ENCODE measurements at places on chromosomes 12 and 14.

DNA sequence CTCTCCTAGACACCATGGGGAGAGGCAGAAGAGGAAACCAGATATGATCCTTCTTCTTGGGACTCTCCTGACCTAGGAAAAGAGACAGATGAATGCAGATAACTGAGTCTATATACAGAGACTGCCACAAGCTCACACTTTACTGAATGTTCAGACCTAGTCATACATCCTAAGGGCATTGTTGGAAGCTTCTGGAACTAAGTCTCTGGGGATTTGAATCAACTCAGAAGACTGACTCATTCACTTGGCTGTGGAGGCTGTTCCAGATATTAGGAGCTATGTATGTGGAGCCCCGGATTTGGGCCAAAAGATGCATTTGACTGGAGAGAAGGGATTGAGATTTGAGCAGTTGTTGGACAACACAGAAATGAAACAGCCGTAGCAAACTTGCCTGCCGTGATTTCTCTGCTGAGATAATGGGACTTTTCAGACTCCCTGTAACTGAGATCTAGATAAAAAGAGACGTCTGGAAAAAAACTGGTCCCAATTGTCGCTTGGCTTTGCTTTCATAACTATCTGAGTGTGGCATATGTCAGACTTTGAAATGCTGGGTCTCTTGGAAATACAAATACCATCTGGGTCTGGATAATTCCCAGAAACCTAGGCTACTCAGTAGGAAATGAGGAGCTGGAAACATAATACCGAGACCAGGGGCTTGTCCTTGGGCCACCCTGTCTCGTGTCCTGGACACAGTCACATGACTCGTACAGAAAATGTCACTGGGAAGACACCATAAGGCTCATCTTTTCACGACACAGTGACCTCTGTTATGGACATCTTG, 396.8 kb downstream of the NUAK1 start:
- DNase-seq, result no peak

- no peak for DNase-seq
Measured at GRCh38 chr12:53427905-53428594, 4.4 kb downstream of the AMHR2 start.

DNA sequence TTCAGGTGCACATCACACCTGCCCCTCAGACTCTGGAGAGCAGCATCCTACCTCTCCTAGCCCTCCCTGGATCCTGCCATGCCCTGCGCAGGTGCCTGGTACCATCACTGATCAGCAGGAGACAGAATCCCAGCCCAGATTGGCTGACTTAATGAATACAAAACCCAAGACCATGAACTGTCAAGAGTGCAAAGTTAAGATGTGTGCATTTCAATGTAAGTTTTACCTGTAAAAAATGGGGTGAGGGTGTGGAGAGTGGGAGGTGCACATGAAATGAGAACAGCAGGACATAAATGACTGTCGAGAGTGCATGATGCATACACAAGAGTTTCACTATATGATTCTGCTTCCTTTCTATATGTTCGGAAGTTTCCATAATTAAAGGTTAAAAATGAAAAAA, 57.9 kb upstream of the GPR68 start:
- no peak for DNase-seq

GRCh38 chr12:40145896-40146295, 40.0 kb upstream of the SLC2A13 start:
- DNase-seq, result no peak

DNA sequence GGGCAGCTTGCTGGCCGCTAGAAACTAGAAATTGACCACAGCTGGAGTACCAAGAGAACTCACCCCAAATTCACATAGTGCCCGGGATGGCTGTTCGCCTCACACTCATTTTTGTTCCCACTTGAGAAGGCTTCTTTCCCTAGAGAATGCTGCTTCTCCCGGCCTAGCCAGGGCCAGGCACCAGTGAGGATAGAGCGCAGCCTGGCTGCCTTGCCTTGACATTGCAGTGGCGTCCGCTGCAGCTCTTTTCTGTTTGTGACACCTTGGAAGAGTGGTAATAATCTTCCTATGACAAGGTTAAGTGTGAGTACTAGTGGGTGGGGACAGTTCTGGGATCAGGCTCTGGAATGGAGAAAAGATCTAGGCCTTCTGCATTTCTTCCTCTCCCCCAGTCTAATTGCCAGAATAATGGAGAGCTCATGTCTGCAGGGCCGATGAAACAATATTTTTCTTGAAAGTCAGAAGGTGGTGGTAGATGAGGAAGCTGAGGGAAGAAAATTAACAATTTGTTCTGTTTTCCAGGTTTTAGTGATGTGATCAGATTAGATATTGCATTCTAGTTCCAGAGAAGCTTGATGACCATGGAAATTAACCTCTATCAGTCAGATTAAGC, 3.7 kb downstream of the TMEM253 start:
- no peak for DNase-seq

DNA sequence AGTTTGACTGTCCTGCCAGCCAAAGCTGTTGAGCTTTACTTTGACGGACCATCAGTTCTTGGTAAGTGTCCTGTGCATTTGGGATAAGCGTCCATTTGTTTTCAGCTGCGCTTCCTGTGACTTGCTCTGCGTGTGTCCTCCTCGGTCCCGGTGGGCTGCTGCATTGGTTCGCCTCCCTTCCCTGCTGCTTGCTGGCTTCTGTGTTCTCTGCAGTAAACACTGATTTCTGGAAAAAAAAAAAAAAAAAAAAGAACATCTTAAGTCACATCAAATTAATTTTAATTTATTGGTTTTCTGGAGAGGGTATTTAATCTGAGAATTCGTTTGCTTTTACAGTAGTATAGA, 264.1 kb downstream of the SEC23A start:
- DNase-seq, result no peak

DNA sequence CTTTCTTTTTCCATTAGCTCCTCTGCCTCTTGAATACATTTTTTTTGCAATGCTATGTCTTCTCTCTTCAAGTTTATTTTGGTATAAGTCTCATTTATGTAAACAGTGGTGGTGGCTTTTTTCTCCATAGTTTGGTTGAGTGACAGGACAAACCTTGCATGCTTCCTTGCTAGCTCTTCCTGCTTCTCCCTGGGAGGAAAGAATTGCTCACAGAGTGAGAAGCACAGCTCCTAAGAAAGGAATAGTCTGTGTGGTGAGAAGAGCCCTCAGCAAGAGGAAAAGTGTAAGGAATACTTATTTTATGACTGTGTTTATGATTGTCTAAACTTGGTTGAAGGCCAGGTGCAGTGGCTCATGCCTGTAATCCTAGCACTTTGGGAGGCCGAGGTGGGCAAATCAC, 11.5 kb downstream of the CCDC175 start:
- DNase-seq, result no peak

- DNase-seq, result no peak
Measured at GRCh38 chr14:77436042-77436441, 12.7 kb upstream of the NOXRED1 start.

DNA sequence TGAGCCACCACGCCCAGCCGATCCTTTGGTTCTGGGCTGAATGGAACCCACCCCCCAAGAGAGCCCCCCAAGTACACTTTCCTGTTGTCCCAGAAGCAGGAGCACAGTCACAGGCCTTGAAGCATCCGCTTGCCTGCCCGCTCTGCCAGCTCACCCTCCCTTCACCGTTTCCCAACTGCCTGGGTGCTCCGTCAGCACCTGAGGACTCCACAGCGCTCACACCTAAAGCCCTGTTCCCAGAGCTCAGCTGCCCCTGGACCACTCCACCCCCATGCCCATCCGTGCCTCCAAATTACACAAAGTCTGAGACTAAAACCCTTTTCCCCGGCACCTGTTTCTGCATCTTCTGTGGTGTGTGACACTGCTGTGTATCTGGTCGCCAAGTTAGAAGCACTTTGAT, 44.3 kb upstream of the TRAF3 start:
- DNase-seq, result no peak

DNA sequence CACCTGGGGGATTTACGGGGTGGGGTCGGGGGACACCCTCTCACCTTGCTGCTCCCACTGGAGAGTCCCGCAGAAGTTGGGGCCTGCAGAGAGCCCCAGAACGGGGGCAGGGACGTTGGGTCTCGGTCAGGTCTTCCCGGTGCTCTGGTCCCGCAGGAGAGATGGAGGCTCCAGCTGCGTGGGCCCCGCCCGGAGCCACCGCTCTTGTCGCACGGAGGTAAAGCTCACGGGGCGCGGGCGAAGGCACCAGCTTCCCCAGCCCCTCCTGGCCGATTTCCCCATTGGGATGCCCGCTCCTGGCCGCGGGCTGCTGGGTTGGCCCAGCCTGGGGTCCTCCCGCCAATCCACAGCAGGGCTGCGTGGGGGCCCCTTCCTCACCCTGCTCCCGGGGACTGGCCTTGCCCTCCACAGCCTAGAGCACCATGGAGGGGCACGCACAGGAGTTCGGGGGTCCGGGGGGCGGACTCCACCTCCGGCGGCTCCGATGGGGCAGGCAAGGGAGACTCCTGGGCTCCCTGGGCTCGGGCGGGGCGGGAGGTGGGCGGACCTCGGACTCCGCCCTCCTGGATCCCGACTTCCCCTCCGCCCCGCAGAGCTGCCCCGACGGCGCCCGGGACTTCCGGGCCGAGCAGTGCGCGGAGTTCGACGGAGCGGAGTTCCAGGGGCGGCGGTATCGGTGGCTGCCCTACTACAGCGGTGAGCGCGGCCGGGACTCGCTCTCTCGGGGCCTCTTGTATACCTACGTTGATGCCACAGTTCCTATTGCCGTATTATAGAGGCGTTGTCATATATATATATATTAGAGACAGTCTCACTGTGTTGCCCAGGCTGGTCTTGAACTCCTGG, 8.4 kb downstream of the PAPLN start:
- no peak for DNase-seq

DNA sequence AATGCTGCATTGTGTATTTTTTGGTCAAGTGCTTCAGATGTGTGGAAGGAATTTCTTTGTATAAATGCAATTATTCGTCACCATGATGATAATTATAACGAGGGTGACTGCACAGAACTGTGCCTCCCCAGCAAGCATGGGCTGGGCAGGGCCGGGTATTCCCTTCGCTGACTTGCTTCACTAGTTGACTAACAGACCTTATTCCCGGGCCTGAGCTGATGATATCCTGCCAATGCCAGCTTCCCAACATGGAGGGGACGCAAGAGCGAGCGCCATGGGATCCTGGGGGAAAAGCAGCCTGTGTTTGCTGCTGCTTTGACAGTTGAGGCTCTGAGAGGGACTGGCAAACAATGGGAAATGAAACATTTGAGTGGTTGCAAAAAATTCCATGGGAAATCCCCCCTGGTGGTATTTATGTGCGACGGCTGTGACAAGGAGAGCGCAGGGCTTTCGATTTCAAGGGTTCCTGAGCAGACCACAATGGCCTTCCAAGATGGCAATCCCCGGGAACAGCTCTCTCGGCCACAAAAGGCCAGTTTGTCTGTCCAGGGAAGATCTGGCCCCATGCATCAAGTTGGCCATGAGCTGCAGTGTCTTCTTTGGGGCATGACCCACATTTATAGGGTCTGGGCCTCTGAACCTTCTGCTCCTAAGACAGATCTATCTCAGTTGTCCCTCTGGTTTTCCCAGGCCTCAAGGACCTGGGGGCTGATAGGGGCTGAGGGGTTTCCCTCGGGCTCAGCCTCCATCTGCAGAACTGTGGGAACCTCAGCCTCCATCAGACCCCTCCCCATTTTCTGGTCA, 21.9 kb upstream of the MAP1LC3B2 start:
- DNase-seq, result no peak

DNA sequence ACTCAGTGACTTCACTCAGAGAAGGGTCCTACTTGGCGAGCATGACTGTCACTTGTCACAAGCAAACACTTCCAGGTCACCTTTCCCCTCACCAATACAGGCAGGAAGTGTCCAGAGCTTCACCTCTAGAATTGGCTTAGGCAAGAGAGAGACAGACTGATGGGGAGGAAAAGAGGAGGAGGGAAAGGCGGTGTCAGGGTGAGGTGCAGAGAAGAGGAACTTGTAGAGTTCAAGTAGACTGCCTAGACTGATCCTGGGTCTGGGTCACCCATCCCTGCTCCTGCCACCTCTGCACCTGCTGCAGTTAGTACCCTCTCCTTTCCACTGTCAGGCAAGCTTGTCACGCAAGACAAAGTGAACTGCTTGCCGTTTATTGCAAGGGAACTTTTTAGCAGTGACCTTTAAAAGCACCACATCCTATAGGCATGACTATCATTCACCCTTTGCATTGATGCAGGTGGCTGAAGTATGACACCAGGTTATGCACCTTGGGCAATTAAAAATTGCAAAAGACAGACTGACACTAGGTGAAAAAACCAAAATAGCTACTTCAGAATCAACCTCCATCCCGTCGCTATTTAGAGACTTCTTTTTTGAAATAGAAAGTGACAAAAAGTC, 292.4 kb downstream of the SYT1 start:
- no peak for DNase-seq

DNA sequence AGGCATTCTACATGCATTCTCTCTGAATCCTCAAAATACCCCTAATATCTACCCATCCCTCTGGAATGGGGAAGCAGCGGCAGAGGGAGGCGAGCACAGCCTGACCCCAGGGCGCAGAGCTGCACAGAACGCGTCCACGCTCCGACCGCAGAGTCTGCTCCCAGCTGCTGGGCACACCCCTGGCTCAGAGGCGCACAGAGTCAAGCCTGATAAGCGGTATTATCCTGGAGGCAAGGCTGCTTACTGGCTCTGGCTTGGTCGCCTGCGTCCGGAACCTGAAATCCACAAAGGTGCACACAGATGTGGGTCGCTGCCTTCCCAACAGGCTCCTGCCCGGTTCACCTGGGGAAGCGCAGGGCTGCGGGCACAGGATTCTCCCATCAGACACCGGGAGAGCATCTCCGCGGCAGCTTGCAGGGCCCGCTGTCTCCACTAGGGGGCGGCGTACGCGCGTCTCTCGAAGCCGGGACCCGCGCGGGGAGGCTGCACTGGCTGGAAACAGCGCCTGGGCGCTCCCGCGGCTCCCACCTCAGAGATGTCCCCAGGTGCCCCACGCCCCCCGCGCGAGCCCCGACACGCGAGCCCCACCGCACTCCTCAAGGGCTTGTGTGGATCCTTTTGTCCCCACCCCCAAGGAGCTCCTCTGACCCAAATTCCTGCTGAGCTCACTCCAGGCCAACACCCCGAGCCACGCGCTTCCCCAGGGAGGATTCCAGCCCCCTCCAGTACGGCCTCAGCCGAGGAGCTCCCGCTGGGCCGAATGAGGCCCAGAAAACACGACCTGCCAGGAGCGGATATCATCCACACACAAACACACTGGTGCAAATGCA, 120.1 kb upstream of the FZD10 start:
- DNase-seq, result peak; percentile 41

- peak; percentile 65 for DNase-seq
Measured at GRCh38 chr14:95240859-95241813, 78.6 kb downstream of the CLMN start.

GRCh38 chr12:109999983-110000505, 814 bp downstream of the ANKRD13A start:
- DNase-seq, result peak; percentile 26

GRCh38 chr12:24551163-24551786, 397.6 kb downstream of the BCAT1 start:
- no peak for DNase-seq

DNA sequence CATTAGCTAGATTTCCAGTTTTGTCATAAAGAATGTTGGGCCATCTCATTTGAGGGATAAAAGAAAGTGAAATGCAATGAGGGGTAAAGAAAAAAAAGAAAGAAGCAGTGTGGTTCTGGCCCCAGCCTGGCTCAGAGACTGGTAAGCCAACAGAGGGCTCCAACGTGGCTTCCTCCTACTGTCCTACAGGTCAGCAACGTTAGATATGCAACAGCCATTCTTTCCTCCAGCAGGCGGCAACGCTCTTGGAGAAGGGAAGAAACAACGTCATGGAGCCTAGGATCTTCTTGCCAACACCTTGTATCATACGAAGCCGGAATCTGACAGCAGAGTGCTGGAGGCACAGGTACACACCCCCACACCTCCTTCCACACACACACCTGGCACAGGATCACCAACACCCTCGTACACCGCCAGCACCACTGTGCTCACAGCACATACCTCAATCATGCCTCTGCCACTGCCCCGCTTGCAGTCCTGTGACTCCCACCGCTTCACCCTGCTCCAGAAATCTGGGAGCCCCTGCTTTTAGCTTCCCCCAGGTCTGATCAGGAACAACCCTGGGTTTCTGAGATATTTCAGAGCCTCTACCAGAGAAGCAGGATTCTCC, 102.8 kb downstream of the RPAP3 start:
- no peak for DNase-seq
